ENCODE measurements at places on chromosomes 7 and 10.

GRCh38 chr7:151387161-151388006 lies 22.5 kb downstream of the WDR86 start:
- no peak for DNase-seq

- no peak for DNase-seq
These were observed 347.9 kb downstream of the WDR11 start for GRCh38 chr10:121199081-121199480.

DNA sequence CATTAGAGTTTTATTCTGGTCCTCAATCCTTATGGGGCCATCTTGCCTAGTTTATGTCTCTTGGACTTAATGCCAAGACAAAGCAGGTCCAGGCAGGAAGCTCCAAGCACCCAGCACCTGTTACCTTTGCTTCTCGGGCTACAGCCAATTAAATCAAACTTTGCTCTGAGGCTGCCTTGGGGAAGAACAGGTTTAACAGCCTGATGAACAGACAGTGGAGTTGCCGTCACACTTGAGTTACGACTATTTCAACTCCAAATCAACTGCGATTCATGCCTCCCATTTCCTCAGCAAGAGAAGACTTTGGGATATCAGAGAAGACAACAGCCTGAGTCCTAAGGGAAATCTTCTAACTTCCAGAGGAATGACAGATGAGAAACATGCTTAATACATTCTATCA lies 62.2 kb downstream of the XPNPEP1 start:
- no peak for DNase-seq

DNA sequence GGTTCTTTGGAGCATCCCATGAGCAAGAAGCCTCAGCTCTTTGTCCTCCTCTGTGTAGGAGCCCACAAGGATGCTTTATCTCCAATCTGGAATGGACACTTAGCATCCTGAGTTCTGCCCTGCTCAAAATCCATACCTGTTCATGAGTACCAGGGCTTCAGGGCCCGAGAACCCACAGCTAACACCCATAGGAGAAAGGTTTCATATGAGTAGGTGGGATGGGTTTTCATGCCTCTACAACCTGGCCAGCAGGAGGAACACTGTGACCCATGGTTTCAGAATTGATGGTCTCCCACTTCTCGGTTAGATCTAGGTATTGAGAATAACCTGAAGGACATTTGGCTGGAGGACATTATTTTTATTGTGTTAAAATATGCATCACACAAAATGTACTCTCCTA lies 57.8 kb downstream of the TBXAS1 start:
- no peak for DNase-seq

DNA sequence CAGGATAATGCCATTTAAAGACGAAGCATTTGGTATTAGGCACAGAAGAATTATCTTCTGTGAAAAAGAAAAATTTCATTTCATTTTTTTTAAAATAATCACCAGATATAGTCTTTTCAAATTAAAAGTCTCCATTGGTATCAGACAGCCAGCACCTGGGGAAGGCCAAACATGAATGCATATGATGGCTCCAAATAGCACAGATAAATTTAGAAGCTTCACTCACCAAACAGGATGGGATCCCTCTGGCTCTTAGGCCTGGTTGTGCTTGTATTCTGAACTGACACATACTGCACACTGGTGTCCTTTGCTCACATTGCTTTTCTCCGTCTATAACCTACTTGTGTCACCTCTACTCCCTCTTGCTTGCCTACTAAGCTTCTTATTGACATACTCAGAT lies 169.5 kb upstream of the CHRM2 start:
- DNase-seq, result no peak

DNA sequence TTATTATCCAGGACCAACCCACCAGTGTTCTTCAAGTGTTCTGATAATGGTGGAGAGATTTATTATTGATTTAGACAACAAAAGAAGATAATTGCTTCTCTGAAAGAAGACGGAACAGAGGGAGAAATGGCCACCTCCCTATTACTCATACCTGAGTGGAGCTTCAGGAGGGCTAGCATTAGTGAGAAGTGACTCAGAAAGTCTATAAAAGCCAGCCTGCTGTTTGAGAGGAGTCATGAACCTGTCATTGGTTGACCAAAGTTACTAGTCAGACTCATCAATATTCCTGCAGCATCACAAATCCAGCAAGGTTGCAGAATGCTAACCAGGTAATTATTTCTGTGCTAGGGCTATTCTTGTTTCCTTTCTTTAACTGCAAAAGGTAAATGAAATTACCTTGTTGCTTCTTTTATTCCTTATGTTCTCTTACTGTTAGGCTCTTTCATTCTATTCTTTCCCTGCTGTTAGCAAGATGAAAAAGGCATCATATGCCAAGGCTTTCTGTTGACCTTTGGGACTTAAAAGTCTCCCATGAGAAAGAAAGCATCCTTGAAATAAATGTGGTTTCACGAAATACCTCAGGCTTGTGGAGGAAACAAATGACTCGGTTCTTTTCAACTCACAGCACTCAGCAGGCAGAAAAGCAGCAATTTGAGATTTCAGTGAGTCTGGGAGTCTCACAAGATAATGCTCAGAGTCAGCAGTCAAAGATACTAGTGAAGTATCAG lies 256.4 kb upstream of the PHYHIPL start:
- no peak for DNase-seq

DNA sequence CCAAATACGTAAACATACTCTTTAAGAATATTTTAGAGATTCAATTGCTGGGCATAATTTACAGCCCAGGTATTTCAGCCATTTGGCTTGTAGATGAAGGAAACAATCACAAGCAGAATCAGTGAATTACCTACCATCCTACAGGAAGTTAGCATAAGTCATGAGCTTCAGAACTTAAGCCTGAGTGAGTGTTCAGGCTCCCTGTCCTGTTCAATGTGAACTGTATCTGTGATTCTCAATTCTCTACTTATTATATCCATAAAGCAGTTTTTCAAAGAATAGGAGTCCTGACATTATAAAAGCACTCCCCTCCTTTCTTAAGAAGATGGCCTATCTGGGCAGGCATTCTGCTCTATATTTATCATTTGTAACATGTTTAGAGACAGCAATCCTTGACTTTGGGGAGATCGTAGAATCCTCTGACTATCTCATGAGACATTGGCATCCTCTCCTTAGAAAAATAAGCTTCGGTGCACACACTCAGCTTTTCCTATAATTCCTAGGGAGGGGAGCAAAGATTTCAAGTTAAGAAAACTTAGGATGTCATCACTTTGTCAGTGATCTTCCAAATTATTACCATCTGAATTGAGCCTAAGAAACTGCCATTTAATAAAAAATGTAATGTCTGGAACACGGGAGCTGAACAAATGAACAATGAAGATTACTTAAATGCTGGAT lies 645.2 kb upstream of the IGFBP3 start:
- DNase-seq, result no peak

- no peak for DNase-seq
These were observed 247.8 kb downstream of the EBF3 start for GRCh38 chr10:129716211-129716681.

- no peak for DNase-seq
These were observed 127.9 kb downstream of the LHPP start for GRCh38 chr10:124589491-124590041.

DNA sequence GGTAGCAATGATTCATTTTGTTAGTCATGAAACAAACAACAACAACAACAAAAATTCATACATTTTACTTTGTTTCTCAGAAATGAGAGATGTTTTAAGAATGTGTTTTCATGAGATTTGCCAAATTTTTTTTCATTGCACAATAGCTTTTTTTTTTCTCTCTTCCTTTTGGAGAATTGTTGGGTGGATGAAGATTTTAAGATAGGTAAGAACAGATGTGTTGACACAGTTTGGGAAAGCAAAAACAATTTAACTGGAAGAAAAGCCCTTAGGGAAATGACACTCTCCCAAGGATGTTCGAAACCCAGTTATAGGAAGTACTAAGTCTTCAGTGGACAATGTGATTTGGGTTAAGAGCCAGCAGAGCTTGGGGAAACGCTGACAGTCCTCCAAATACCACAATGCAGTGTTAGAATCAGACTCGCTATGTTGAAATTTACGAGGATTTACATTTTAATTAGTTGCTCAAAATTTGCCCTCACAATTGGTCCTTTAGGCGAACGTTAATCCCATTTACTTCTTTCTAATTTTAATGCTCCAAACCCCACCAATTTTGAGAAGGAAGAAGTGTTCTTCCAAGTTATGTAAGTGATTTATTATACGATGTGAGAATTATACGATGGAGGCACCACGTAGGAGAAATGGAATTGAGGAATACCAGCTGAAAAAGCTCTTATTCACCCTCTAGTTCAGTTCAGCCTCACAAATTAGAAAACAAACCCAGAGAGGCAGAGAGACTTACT lies 61.2 kb downstream of the HHEX start:
- DNase-seq, result no peak

DNA sequence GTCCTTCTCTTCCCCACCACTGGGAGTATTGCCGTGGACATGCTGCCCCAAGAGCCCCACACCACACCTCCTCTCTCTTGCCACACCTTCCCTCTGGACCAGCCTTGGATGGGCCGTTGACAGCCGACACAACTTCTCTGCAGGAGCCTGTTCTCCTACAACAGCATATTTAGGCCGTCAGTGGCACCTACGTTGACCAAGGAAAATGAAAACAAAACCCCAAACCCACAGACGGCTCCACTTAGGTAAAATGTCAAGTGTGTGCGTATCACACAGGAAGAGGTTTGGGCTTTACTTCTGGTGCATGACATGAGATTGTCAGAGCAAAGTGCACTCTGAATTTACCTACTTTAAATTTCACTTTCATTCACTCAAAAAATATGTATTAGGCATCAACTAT lies 246.6 kb downstream of the ZMYND11 start:
- no peak for DNase-seq

- no peak for DNase-seq
These were observed 604.8 kb upstream of the IGFBP3 start for GRCh38 chr7:46525876-46526275.

GRCh38 chr10:100038561-100039071 lies 28.9 kb upstream of the DNMBP start:
- DNase-seq, result no peak
